SJCRH30 (cell line): ENCODE measurements at places on chromosomes 12 and 14. TPM values are rescaled to one million over a fixed set of nuclear protein-coding genes. Genes with fewer than 3 reads are reported as not detected.
A peak's percentile ranks its signal among the peaks of the same experiment; 100 is the strongest.

GRCh38 chr14:73785336-73785833 is 66.2 kb upstream of the PTGR2 start:
- H3K27me3 ChIP-seq, result no peaks in the 10 kb centered on the region
- peaks cover 14% of the 10 kb centered on the region; the same call in 1 of the 2 replicates for H3K36me3 ChIP-seq
- H3K27ac ChIP-seq, result peak overlapping the region; percentile 96

- no peaks in the 10 kb centered on the region for H3K4me1 ChIP-seq
- no peak for DNase-seq
- no peak overlapping the region for H3K27ac ChIP-seq
- no peak overlapping the region for H3K4me3 ChIP-seq
- no peaks in the 10 kb centered on the region for H3K27me3 ChIP-seq
- no peaks in the 10 kb centered on the region for H3K36me3 ChIP-seq
These were observed 56.5 kb upstream of the TBX3 start for GRCh38 chr12:114740448-114740847.

DNA sequence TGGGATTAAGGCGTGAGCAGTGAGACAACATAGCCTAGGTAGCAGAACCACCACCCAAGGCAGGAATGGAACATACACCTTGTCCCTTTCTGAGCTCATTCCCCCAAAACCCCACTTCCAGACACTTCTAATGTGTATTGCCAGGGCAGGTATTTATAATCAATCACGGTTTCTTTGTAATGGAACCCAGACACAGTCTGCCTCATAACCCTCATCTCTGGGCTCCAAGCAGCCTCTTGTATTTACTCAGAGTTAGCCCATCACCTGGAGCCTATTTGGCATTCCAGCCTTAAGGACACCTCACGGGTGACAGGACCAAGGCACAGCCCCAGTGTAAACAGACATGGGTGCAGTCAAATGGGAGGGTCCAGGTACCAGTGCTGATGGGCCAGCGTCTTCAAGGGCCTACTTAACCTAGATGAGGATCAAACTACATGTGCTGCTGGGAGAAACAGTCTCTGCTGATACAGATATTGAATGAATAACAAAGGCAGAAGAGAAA is 2.5 kb upstream of the HIGD1C start:
- DNase-seq, result no peak
- no peaks in the 10 kb centered on the region for H3K4me1 ChIP-seq
- no peak overlapping the region for H3K27ac ChIP-seq
- H3K27me3 ChIP-seq, result no peaks in the 10 kb centered on the region
- H3K4me3 ChIP-seq, result no peak overlapping the region

DNA sequence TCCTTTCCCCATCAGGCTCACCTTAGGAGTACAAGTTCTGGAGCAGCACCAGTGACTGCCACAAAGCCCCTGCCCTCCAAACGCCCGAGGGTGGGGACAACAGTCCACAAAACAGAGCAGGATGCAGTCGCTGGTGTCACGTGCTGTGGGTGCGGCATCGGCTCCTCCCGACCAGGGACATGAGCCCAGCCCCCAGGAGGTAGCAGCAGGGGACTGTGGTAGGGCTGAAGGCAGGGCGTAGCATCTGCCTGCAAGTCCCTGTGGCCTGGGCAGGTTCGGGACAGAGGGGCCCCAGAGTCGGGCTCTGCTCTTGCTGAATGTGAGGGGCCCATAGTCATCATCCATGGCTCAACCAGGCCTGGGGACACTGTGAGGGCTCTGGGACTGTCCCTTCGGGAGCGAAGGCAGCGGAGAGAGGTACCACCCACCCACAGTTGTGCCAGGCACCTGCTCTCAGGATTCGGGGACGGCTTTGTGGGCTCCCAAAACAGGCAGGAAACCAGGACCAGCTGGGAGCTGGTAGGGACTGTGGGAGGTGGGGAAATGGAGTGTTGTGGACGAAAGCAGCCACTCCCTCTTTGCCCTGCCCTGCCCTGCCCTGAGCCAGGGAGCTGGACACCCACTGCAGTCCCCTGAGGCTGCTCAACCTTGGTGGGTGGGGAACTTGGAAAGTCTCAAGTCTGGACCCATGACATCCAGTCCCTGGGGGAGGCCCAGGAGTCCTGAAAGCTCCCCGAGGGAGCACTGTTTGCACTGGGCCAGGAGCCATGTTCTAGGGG is 30.7 kb downstream of the FBRSL1 start:
- H3K4me1 ChIP-seq, result no peaks in the 10 kb centered on the region
- no peaks in the 10 kb centered on the region for H3K36me3 ChIP-seq
- H3K4me3 ChIP-seq, result no peak overlapping the region
- no peak for DNase-seq
- no peak overlapping the region for H3K27ac ChIP-seq
- H3K27me3 ChIP-seq, result no peaks in the 10 kb centered on the region

DNA sequence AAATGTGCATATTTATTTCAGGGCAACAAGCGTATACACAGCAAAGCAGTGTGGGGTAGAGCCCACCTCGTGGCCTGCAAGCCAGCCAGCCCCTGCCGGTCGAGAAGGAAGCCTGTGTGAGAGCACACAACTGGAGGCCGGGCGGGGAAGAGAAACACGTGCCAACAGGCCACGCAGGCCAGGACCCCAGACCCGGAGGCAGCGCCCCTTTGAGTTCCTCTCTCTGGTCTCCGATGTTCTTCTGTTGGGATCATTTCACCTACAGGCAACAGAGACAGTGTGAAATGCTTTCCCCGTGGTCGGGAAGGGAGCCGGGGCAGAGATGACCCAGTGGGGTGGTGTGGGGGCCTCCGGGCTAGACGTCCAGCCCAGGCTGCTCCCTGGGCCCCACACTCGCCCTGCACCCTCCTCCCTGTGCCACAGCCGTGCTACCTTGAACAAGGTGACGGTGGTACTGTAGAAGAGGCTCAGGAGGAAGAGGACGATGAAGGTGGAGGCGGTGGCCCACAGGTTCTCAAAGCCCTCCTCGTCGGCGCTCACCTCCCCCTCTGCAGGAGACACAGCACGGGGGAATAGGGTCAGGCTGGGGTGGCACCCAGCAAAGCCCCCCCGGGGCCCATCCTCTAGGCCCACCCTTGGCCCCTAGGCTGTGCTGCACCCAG is 325.5 kb downstream of the TMEM121 start:
- no peak for DNase-seq
- no peaks in the 10 kb centered on the region for H3K4me1 ChIP-seq
- no peak overlapping the region for H3K27ac ChIP-seq
- peaks cover 30% of the 10 kb centered on the region for H3K27me3 ChIP-seq

- H3K27me3 ChIP-seq, result no peaks in the 10 kb centered on the region
- H3K36me3 ChIP-seq, result no peaks in the 10 kb centered on the region
- H3K4me3 ChIP-seq, result no peak overlapping the region
These were observed 91.4 kb upstream of the CPM start for GRCh38 chr12:69024413-69024812.

DNA sequence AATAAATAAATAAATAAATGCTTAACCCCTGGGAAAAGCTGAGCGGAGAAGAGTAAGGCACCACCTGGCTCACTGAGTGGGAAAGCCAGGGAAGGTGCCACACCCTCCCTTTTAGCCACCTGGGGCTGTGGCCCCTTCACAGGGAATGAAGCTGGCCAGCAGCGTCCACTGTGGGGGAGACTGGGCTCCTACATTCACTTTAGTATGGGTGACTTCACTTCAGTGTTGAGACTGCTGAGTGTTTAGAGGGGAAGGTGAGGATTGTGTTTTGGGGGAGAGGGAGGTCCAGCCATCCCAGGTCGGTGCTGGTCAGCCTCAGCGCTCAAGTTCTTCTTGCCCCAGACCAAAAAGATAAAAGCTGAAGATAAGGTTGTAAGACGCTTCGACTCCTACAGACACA is 1.6 kb downstream of the NAB2 start:
- H3K36me3 ChIP-seq, result peaks cover 18% of the 10 kb centered on the region
- H3K27me3 ChIP-seq, result no peaks in the 10 kb centered on the region
- peak overlapping the region; percentile 89 for H3K4me3 ChIP-seq
- peaks cover 10% of the 10 kb centered on the region; the same call in 1 of the 2 replicates for H3K4me1 ChIP-seq

GRCh38 chr12:87687362-87687761 is 341.8 kb downstream of the C12orf50 start:
- no peaks in the 10 kb centered on the region for H3K4me1 ChIP-seq
- no peak overlapping the region for H3K4me3 ChIP-seq
- no peaks in the 10 kb centered on the region for H3K36me3 ChIP-seq
- DNase-seq, result no peak
- H3K27ac ChIP-seq, result no peak overlapping the region

- peaks cover 11% of the 10 kb centered on the region for H3K4me1 ChIP-seq
- DNase-seq, result no peak
- no peaks in the 10 kb centered on the region for H3K27me3 ChIP-seq
- no peak overlapping the region for H3K4me3 ChIP-seq
- no peak overlapping the region for H3K27ac ChIP-seq
These were observed 55.2 kb downstream of the RASSF3 start for GRCh38 chr12:64665514-64665913.

The SMARCC2 gene
- 57.3 and 60.9 TPM in 2 replicates for total RNA-seq

The TPPP2 gene
- total RNA-seq, result not detected in 2 replicates

The RBMS2 gene
- 9.3 and 9.4 TPM in 2 replicates for total RNA-seq

The KRT3 gene
- total RNA-seq, result not detected in 2 replicates

The PTCSC3 gene
- not detected in 2 replicates for total RNA-seq

The HOXC4 gene
- 4.7 and 6.3 TPM in 2 replicates for total RNA-seq

The VRTN gene
- not detected in 2 replicates for total RNA-seq
